ENCODE measurements at places on chromosomes 4 and X.

GRCh38 chr4:142181021-142181420 is 544.6 kb downstream of the IL15 start:
- DNase-seq = no peak

- no peak for DNase-seq
These were observed 346.2 kb downstream of the MAGEB5 start for GRCh38 chrX:26562156-26562555.

- DNase-seq = no peak
These were observed 113.9 kb upstream of the VAMP7 start for GRCh38 chrX:155767051-155767875.

- peak; percentile 95 for DNase-seq
These were observed 56.1 kb downstream of the FAM13A start for GRCh38 chr4:89000844-89001360.

- DNase-seq = no peak
These were observed 87.7 kb upstream of the SHISA3 start for GRCh38 chr4:42309361-42310260.

DNA sequence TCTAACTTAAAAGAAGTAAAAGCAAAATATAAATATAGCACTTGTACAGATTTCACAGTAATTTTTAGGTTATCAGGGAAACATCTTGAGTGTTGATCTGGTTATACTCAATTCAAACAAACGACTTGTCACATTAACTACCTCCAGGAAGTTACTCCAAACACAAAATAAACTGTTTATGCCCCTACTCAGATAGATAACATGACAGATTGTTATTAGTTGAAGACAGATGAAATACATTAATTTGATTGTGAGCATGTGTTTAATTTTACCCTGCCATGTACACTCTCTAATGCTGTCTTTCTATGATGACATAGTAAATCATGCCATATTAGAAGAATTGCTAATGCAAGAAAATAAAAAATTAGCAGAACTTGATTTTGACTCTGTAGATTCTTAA is 88.0 kb downstream of the RAB28 start:
- DNase-seq = no peak

GRCh38 chr4:80115368-80116181 is 42.5 kb upstream of the ANTXR2 start:
- no peak for DNase-seq

DNA sequence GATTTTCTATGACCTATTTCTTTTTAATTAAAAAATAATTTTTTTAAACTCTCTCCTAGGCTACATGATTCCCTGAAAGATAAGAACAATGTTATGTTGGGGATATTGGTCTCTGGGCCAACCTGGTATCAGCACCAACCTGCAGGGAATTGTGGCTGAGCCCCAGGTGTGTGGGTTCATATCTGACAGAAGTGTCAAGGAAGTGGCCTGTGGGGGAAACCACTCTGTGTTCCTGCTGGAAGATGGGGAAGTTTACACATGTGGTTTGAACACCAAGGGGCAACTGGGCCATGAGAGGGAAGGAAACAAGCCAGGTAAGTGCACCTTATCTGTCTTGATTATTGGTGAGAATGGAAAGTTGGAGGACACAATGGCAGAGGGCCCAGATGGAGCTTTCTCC is 13.5 kb downstream of the HERC3 start:
- no peak for DNase-seq

GRCh38 chrX:39324233-39324930 is 523.1 kb downstream of the MID1IP1 start:
- no peak for DNase-seq

- no peak for DNase-seq
These were observed 164.8 kb upstream of the PITX2 start for GRCh38 chr4:110787707-110788106.

- no peak for DNase-seq
These were observed 174.5 kb downstream of the SMIM20 start for GRCh38 chr4:26088433-26088928.

Data from COR-L47 (cell line).